ENCODE measurements at places on chromosomes 6 and 20.

- DNase-seq = no peak
Observed at GRCh38 chr6:82086944-82087343, 160.6 kb downstream of the IBTK start.

GRCh38 chr6:44606504-44606903, 219.0 kb downstream of the CDC5L start:
- no peak for DNase-seq

- peak; percentile 68 for DNase-seq
Observed at GRCh38 chr6:100372326-100373091, 92.2 kb downstream of the SIM1 start.

DNA sequence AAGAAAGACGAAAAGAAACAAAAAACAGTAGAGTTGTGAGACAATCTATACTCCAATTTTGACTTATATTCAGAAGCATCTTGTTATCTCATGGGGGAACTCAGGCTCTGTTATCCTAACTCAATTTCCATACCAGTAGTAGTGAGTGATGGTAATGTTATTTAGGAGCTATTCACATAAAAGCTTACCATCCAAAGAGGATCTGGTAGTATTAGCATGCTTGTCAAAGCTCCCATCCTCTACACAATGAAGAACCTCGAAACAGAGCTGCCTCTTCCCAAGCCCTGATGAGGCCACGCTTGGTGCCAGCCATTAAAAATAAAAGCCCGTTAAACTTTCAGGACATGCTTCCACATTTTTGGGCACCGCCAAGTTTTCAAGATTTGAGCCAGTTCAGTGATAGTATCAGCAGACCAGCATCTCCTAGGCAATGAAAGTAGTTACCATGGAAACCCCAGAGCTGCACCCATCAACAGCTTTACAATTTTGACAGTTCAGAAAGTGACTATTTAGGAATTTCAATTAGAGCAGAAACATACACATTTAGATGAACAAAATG, 173.3 kb downstream of the CD83 start:
- no peak for DNase-seq

DNA sequence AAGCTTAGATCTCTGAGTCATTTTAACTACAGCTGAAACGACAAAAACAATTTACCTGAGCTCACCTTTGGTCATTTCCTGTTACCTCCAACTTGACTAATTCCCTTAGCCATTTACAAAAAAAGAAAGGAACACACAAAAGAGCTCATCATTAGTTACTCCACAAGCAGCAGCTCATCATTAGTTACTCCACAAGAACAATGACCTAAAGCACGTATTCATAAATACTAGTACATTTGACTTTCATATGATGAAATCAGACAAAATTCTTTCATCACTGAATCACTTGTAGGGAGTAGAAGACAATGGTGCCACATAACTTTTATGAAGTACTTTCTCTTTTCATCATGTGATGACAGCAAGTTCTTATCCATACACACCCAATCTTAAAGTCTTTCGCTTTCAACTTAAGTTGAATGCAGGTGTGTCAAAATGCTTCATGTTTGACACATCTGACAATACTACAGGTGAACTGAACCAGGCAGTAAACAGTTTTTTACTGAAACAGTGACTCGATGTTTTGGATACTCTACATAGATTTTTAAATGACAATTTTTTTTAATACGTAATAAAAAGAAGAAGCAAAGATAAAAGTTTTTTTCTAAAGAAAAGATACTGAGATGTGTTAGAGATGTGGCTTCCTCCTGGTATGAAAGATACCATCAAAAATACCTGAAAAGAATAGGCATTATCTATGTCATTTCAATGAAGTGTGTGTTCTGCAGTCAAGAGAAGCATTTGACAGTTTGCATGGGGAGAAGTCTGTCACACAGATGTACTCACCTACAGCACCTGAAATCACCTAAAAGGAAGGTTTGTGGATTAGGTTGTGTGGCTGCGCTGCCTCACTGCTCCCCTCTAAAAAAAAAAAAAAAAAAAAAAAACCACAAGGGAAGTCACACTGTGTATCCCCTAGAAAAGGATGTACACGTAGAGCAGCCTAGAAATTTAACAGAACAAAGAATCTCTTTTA, 109.1 kb downstream of the PRDM1 start:
- DNase-seq = no peak

DNA sequence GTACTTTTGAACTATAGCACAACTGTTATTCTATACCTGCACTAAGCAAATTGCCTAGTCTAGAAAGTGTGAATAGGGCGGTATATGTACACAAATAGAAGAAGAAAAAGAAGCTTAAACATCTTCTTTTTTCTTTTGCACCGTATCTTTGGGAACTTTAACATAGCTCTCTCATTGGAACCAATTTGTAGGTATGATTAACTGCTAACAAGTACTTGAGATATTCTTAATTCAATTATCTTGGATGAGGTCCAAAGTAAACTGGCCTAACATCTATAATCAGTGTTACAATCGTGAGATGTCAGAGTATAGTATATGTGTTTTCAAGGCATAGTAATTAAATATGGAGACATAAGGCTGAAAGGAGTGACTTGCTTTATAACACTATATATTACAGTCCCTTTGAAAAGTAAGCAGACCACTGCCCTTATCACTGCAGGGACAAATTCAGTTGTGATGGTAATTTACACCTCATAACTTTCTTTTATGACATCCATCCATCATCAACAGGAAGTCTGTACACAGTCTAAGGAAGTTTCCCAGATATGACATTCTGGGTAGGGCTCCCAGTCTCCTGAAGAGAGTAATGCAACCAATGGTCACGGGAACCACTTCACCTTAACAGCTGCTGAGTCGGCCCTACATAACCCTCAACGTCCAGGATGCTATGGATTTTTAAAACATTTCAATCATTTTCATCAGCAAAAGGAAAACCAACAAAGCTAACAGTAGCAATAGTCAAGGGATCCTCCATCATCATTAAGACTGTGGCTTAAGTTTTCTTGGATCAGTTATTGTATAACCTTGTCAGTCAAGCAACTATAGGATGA, 37.6 kb downstream of the NKAIN2 start:
- DNase-seq = peak; percentile 62

DNA sequence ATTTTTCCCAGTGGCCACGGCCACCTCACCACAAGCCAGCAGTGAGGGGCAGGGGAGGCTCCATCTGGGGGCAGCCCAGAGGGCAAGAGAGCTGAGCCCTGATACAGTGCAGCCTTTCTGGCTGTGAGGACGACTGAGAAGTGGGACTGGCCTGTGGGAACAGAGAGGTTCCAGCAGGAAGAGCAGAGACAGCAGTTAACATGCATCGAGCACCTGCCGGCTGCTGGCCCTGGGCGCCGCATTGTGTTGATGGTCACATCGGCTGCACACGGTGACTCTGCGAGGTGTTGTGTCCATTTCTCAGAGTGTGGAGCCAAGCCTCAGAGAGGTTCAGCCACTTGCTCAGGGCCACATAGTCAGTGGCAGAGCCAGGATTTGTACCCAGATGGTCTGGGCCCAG, 9.8 kb downstream of the FOXS1 start:
- DNase-seq = no peak

DNA sequence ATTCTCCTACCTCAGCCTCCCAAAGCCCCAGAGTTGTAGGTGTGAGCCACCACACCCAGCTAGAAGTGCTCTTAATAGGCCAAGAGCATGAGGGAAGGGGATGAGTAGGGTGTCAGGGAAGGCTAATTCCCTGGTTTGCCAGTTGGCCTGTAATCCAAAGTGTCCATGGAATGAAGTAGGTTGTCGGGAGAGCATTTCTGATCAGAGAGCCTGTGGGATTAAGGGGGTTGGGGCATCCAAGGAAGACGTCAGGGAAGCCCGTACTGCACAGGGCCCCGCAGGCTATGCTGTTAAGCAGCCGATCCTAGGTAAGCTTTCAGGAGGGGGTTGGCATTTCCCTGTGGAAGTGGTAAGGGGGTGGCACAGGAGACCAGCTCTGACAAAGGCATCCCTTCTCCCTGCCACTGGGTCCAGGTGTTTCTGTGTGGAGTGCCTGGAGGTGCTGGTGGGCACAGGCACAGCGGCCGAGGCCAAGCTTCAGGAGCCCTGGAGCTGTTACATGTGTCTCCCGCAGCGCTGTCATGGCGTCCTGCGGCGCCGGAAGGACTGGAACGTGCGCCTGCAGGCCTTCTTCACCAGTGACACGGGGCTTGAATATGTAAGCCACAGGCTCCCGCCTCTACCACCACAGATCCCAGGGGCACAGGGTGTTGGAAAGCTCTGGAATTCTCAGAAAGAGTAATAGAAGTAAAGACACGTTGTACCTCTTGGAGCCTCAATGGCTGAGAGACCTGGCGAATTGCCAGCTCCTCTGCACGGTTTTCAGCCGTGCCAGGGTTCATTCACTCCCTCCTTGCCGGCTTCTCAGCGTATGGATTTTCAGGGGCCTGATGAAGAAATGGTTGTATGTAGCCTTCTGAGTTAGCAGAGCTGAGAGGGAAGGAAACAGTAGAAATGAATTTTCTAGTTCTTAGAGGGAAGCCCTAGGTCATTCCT, 21.4 kb upstream of the MAPRE1 start:
- DNase-seq = no peak

DNA sequence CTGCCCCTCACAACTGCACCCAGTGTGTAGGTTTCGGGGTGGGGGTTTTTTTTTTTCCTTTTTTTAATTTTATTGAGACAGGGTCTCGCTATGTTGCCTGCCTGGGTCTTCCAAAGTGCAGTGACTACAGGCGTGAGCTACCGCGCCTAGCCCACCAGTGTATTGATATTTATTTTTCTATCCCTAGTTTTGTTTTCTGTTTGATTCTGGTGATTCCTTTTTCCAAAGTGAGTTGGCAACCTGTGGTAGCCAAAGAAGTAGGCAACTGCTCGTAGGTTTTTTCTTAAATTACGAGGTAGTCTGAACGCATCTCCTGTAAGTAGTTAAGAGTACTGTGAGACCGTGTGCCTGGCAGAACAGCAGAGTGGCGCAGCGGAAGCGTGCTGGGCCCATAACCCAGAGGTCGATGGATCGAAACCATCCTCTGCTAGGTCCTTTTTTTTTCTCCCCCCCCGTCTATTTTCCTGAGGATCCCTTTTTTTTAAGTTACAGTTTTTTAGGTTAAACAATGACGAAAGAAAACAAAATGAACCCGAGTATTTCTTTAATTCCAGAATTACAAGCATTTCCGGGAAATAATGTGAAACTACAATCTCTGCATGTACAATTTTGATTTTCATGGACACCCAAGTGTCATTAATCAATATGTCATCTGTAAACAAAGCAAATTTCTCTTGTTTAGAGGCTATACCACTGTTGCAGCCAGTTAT, 78.7 kb upstream of the BTN3A2 start:
- peak; percentile 63 for DNase-seq

DNA sequence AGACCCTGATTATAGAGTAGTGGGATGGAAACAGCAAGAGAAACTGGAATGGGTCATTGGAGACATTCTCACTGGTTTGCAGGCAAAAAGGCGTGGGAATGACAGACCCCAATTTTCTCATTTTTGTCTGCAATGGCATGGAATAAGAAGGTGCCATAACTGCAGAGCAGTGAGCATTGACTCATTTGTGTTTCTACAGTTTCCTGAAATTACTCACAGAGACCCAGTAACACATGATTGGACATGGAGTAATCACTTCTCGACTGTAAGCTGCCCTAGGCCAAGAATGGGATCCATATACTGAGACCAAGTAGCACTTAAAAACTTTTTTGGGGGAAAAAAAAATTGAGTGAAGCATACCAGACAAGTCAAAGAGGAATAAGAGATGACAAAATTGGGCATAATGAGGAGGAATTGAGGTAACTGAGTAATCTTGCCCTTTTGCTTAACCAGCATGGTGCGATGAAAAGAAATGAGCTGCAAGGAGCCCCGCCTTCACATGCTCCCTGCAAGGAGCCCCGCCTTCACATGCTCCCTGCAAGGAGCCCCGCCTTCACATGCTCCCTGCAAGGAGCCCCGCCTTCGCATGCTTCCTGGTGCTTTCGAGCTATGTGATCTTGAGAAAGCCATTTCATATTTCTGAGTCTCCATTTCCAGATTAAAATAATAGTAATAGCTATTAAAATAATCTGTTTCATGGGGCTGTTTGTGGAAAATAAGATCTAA, 44.1 kb downstream of the NHSL1 start:
- no peak for DNase-seq

GRCh38 chr20:63402181-63402859, 41.2 kb upstream of the CHRNA4 start:
- DNase-seq = no peak

DNA sequence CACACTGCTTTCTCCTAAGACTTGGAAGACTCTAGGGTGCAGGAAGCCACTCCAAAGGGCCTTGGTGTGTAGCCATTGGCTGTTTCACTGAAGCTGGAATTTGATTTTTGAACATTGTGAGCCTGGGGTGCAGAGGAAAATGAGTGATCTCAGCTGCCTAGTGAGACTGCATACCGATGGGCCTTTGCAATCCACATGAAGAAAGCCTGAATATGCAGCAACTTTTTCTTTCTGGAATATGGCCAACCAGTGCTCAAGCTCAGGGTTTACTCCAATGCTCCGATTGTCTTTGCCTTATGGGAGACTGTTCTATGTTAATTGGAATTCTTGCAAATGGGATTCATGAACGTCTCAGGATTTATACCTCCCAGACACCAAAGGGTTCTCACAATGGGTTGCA, 242.6 kb downstream of the DOK5 start:
- no peak for DNase-seq

DNA sequence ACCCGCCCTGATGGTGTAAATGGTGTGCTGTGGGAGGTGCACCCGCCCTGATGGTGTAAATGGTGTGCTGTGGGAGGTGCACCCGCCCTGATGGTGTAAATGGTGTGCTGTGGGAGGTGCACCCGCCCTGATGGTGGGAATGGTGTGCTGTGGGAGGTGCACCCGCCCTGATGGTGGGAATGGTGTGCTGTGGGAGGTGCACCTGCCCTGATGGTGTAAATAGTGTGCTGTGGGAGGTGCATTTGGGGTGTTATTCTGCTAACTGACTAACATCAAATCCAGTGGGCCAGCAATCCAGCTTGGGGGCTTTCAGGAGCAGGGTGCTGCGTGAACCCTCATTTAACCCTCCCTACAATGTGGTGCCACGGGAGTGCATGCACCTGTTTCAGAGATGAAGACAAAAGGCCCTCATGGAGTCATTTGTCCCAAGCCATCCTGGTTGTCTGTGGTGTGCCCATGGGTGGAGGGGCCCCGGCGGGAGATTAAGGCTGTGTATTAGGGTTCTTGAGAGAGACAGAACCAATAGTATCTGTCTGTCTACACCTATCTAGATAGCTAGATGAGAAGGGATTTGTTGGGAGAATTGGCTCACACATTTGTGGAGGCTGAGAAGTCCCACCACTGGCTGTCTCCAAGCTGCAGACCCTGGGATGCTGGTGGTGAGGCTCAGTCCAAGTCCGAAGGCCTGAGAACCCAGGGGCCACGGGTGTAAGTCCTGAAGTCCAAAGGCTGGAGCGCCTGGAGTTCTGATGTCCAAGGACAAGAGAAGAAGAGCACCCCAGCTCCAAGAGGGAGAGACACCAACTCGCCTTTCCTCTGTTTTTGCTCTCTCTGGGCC, 39.2 kb downstream of the TMEM242 start:
- DNase-seq = no peak

GRCh38 chr6:68778356-68779020, 143.4 kb downstream of the ADGRB3 start:
- peak; percentile 36 for DNase-seq

DNA sequence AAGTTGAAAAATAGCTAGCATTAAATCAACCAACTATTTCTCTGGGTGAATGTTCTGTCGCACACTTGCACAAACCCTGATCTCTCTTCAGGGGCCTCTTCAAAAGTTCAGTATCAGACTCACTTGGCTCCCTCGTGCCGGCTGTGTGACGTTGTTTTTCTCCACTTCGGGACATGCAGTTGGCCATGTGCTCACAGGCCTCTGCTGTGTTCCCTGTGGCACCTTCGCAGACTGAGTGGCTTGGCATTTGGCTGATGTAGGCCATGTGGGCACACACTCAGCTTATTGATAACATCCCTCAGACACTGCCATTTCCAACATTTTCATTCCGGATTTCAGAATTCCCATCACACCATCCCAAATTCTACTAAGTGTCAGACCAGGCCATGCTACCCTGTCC, 49.3 kb downstream of the PACRG start:
- no peak for DNase-seq

Data from NCI-H774 (cell line).